ENCODE measurements at places on chromosomes 7 and 10. TPM values are rescaled to one million over a fixed set of nuclear protein-coding genes. Genes with fewer than 3 reads are reported as not detected.

The ASB10 gene
- total RNA-seq = not detected

The IQCE gene
- 32.9 TPM for total RNA-seq

The OR6B1 gene
- total RNA-seq = not detected

The CPXM2 gene
- total RNA-seq = not detected

The SPDYE6 gene
- not detected for total RNA-seq

The SAP25 gene
- total RNA-seq = not detected

DNA sequence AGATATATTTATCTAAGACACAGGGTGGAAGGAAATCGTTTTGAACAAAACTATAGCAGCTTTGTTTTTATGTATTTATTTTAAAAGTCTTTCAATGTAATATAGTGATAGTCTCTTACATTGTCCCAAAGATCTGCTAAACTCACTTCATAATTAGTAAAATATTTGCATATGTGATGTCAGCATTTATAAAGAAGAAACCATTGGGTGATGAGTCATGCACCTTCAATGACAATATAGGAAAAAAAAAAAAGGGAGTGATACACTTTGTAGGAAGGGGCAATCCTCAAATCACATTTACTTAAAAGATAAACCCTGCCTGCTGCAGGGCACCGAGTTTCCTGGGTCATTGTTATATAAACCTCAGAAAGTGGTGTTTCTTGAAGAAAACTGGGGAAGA, 112.4 kb upstream of the SEMA3C start:
- no peak for DNase-seq

DNA sequence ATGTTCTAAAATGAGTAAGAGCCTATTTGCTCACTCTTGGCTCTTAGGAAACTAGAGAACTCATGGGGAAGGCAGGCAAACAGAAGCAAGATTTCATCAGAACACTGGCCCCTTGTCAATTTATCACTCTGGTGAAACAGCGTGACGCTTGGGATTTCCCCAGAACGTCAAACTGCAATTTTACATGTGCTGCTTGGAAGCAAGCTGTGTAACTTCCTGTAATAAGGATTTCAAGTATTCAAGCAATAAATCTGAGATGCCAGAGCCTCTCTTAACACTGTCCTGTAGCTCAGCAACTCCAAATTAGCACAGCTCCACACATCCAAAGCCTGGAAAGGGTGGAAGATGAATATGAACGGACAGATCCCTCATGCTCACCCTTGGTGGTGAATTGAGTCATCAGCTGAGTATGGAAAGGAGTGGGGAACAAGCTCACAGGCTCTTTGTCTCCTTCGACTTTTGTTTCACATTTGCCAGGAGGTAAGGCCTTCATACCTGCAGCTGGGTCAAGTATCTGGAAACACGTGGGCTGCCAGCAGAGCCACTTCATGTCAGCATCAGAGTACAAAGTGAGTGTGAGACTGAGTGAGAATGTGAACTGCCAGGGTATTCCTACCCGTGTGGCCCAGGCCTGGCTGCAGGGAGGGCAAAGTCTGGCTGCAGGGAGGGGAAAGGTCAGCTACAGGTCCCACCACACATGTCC, 140.4 kb upstream of the NAMPT start:
- peak; percentile 2 for DNase-seq

DNA sequence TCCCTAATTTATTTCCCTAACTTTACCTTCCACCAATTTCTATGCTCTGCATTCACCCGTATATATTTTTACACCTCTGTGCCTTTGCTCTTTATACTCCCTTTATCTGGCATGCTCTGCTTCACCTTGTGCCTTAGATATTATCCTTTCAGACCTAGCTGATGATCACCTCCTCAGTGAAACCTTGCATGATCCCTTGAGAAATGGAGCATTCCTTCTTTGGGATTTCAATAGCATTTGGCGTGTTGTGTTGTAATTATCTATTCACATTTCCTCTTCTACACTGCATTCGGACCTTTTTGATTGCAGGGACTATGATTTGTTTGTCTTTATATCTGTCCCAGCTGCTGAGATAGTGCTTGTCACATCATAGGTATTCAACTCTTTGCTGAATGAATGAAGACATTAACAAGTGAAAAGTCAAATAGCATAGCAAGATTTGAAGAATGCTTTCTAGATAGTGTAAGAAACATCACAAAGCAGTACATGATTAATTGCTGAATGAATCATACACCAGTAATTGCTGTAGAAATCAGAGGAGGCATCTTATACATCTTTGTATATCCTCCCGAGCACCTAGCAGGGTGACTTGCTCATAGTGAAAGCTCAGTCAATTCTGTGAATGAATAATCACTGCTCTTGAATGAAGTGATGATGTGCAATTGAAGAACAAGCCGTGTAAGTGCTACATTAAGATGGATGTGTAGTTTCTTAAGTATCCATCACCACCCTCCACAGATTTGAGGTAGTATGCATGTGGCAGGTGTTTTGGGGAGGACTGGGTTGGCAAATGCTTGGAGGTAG, 2.0 kb upstream of the TM9SF3 start:
- no peak for DNase-seq

DNA sequence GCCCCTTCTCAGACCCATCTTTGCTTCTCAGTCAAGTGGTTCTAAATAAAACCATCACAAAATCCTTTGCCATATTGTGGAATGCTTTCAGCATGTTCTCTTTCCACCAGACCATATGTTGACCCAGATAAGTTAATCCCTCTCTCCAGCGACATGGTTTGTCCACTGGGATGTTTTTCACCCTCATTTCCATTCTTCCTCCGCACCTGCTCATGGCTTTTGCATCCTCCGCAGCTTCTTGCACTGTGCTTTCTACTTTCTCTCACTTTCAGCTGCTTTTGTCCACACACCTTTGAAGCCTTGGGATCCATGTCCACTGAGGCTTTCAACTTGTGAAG, 52.3 kb upstream of the WAC start:
- peak; percentile 95 for DNase-seq

- no peak for DNase-seq
Measured at GRCh38 chr10:24251547-24251946, 42.6 kb downstream of the KIAA1217 start.

- no peak for DNase-seq
Measured at GRCh38 chr10:117594722-117595121, 52.2 kb downstream of the EMX2 start.

- peak; percentile 74 for DNase-seq
Measured at GRCh38 chr7:155449008-155449868, 8.7 kb upstream of the EN2 start.
